ENCODE measurements at places on chromosomes 5 and 9. TPM values are rescaled to one million over a fixed set of nuclear protein-coding genes. Genes with fewer than 3 reads are reported as not detected.

TSSK1B gene
- not detected for total RNA-seq

GRCh38 chr9:4982721-4983482, 2.2 kb upstream of the JAK2 start:
- peaks cover 49% of the 10 kb centered on the region for H3K4me1 ChIP-seq
- H3K4me3 ChIP-seq = peak overlapping the region; percentile 24
- H3K27ac ChIP-seq = peak overlapping the region; percentile 54

GRCh38 chr9:126338945-126339344, 12.3 kb downstream of the MVB12B start:
- H3K36me3 ChIP-seq = no peaks in the 10 kb centered on the region
- no peak for DNase-seq
- no peaks in the 10 kb centered on the region for H3K4me1 ChIP-seq
- peaks cover 5% of the 10 kb centered on the region for H3K27me3 ChIP-seq
- H3K4me3 ChIP-seq = no peak overlapping the region

DNA sequence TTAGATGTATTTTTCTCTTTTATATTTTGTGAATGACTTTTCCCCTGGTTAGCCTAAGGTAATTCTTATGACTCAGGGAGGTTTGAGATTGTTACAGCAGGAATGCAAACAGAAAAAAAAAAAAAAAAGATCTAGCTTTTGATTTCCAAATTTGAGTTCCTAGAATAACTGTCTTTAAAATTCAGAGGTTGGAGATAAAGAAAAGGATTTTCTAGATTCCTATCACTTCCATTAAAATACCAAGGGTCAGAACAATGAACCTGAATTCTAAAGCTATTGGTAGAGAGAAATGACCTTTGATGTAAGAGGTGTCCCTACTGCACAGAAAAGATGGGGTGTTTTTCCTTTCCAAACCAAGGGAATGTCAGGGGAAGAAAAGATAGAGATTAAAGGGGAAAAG, 262.5 kb downstream of the DOCK8 start:
- DNase-seq = no peak
- no peak overlapping the region for H3K4me3 ChIP-seq
- no peak overlapping the region for H3K27ac ChIP-seq
- no peaks in the 10 kb centered on the region for H3K36me3 ChIP-seq
- no peaks in the 10 kb centered on the region for H3K27me3 ChIP-seq

DNA sequence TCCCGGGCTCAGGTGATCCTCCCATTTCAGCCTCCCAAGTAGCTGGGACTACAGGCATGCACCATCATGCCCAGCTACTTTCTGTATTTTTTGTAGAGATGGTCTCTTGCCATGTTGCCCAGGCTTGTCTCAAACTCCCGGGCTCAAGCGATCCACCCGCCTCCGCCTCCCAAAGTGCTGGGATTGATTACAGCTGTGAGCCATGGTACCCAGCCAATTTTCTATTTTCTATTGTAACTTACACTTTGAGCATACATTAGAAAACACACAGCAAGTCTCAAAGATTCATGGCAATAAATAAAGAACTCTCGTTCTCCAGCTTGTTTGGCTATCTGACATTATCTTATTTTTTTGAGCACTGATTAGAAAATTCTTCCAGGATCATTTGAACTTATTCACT, 228.7 kb downstream of the ADAMTS6 start:
- DNase-seq = no peak
- H3K36me3 ChIP-seq = no peaks in the 10 kb centered on the region
- no peaks in the 10 kb centered on the region for H3K4me1 ChIP-seq
- H3K27ac ChIP-seq = no peak overlapping the region
